GM06990 (cell line): ENCODE measurements at places on chromosomes 13 and 19.

GRCh38 chr19:6417713-6418561 is 6.7 kb downstream of the KHSRP start:
- DNase-seq = no peak

DNA sequence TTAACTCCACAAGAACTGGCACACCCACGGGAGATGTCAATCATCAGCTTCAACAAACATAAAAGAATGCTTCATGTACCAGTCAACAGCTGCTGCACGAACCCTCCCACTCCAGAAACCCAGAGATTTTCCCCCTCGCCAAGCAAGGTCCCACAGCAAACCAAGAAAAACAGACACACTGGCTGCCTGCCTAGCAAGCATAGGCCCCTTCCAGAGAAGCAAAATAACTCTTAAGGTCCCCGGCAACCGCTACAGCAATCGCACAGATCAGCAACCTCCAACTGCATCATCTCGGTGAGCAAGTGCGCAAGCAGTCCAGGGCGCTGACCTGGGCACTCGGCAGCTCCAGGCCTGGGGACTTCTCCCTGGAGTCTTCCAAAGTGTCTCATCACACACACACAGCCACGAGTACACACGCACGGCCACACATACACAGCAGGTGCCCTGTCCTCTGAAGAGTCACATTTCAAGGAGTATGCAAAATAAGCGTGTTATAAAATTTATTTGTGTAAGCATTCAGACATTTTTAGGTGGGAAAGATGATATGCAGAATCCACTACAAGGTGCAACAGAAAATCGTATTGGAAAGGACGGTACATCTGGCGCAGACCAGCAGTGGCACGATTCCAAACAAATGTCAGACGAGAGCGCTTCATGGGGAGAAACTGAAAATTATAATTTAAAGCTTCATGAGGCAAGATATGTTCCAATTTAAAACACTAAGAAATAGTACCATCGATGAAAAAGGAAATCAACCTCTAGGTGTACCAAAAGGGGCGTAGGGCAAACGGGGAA is 125.0 kb downstream of the STK24 start:
- no peak for DNase-seq

- DNase-seq = peak; percentile 83
Observed at GRCh38 chr19:1648459-1648849, 4.0 kb downstream of the TCF3 start.

DNA sequence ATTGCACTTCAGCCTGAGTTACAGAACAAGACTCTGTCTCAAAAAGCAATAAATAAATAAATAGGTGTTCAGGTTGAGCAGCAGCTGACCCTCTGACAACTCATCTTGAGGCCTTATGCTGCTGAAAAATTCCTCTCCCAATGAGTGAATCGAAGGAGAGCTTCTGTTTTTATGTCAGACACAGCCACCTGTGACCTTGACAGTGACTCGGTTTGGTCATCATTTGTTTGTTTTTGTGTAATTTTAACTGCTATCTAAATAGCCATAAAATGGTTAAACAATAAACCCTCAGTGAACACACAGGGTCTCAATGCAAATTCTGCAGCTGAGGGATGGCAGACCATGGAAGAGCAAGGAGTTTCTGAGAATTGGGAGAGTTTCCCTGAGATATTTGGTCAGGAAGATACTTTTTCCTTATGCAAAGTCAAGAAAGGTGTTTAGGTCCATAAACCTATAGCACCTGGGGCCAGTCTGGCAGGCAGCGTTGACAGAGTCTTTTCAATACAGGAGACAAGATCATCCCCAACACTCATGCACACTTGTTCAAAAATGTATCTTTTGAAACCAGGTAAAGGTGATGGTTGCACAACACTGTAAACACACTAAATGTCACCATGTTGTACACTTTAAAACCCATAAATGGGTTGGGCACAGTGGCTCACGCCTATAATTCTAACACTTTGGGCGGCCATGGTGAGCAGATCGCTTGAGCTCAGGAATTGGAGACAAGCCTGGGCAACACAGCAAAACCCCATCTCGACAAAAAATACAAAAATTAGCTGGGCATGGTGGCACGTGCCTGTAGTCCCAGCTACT is 16.6 kb upstream of the SLC25A30 start:
- no peak for DNase-seq

- DNase-seq = no peak
Observed at GRCh38 chr13:65855242-65855805, 1374.8 kb downstream of the PCDH9 start.

DNA sequence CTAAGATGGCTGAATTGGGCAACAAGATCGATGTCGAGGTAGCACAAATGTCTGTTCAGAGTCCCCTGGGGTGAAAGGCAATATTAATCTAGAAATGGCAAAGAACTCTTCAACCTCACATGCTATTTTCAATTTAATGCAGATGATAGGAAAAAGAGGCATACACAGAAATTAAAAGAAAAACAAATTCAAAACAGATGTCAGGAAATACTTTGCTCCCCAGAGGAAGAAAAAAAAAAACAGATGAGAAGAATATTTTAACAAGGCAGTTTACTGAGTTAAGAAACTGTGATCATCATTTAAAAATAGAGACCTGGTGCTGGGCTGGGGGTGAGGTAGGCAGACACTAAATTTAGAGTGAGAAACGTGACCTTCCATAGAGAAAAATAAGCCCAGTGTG is 421.9 kb upstream of the ARGLU1 start:
- no peak for DNase-seq

DNA sequence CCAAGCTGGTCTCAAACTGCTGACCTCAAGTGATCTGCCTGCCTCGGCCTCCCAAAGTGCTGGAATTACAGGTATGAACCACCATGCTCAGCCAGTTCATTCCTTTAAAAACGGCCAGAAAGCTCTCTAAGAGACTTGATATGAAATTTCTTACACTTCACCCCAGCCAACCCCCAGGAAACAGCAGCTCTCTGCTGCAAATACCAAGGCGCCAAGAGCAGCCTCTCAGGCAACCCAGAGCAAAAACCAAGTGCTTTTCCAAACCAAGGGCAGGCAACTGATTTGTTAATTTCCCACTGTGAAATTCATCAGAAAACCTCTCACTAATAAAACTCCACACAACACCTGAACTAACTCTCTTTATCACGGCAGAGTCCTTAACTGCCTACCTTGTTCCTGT is 44.9 kb downstream of the LATS2 start:
- no peak for DNase-seq

- no peak for DNase-seq
Observed at GRCh38 chr13:32941368-32941767, 74.9 kb upstream of the KL start.

DNA sequence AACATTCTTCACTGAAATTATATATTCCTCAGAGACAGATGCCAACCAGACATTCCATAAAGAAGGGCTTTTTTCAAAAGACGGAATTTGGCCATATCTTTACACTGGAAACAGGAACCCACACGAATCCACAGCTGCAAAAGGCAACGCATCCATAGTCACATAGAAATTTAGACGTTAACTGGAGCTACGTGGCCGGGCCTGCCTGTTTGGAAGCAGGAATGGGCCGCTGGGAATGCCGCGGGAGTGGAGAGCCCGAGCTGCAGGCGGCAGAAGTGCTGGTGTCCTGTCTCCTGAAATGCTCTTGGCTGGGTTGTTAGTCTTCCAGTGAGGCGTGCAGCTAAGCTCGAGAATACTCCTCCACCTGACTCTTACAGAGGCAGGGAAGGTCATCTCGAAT is 122.2 kb downstream of the KL start:
- no peak for DNase-seq

DNA sequence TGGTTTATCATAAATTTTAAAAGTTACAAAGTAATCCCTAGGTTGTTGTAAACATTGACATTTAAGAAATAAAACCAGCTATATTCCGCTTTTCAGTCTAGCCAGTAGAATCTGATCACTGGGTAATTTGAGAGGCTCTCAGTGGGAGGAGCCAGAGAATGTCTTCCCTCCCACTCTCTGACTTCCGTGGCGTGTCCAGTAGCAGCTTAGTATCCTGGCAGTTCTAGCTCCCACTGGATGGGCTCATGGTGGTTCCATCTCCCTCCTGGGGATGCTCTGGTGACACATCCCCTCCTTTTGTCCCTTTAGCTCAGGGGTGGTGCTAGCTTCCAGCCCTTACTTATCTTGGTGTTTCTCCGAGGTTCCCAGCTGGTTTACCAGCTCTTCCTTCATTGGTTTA is 34.5 kb downstream of the MTUS2 start:
- no peak for DNase-seq

DNA sequence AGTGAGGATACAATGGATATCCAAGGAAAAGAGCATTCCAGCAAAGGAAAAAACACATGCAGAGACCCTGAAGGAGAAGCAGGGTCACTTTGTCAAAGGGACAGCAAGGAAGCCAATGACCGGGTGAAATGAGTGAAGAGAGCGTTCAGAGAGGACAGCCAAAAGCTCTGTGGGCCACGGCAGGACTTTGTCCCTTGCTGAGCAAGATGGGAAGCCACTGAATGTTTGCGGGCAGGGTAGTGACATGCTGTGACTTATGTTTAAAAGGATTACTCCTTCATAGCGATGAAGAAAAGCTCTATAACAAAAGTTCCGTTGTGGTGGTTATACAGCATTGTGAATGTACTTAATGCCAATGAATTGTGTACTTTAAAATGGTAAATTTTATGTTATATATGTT is 16.5 kb downstream of the ZAR1L start:
- DNase-seq = no peak

GRCh38 chr13:46551410-46552302 is 1.3 kb upstream of the LRCH1 start:
- no peak for DNase-seq

DNA sequence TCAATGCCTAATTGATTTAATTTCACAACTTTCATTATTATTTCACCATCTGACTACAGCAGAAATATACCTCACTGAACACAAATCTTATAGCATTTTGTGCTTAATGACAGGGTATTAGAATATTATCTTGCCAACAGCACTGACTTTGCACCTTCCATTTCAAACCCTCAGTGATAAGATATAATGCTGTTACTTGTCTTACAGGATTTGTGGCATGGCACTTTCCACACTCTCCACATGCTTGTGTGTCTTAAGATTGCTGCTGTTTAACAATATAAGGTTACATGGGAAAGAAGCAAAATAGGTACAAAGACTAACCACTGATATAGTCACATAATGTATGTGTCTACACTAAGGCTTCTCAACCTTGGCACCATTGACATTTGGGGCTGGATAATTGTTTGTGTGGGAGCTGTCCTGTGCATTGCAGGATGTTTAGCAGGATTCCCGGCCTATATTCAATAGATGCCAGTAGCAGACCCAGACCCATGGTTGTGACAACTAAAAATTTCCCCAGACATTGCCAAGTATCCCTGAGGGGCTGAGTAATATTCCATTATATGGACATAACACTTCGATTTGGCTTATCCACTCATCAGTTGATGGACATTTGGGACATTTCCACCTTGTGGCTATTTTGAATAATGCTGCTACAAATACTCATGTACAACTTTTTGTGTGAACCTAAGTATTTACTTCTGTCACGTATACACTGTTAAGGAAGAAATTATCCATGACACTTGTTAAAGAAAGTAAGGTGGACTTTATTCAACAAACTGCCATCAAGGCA is 5.7 kb upstream of the DIAPH3 start:
- DNase-seq = no peak

- peak; percentile 96 for DNase-seq
Observed at GRCh38 chr19:39031368-39032062, 834 bp downstream of the FBXO27 start.

DNA sequence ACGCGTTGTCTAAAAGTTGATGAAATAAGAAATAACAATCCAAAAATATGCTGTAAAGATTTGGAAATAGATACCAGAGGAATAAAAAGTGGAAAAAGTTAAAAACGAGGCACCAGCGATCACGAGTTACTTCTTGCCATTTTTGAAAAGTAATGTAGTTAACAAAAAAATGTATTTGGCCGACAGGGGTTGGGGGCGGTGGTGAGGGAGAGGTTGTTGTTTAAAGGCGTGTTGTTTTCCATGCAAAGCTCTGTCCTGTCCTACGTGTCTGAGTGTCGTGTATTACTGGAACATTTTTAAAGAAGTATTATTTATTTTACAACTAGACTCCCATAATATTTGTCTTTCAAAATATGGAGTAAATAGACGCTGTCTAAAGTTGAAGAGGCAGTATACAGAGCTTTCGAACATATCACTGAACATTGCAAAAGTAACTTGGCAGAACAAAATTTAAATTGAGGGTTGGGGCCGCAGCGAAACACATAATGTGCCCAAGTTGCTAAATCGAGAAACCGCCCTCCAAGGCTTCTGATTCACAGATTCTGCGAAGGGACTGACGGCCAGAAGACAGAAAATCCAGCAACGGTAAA is 823 bp downstream of the FBXO17 start:
- DNase-seq = no peak

GRCh38 chr13:98172590-98173422 is 4.3 kb downstream of the RNF113B start:
- no peak for DNase-seq

- DNase-seq = no peak
Observed at GRCh38 chr13:41588899-41589298, 131.5 kb downstream of the RGCC start.

DNA sequence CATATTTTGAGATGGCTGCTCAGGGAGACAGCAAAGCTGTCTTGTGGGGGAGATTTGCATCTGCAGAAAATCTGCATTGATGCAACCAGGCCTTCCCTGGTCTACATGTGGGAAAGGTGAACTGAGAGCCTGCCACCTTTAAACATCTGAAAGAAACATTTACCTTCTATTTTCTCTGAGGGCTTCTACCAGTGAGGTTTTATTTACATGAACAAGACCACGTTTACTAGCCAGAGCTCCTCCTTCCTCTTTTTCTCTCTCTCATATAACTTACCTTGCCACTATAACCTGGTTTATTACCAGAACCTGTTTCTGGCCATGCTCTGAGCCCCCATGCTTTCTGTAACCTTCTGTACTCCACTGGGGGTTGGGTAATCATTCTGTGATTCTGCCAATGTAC is 14.4 kb upstream of the RUBCNL start:
- no peak for DNase-seq

GRCh38 chr13:110984381-110984780 is 69.5 kb upstream of the ANKRD10 start:
- DNase-seq = no peak

GRCh38 chr19:39356647-39357046 is 14.4 kb downstream of the SAMD4B start:
- DNase-seq = no peak
